ENCODE measurements at places on chromosomes 4 and X. TPM values are rescaled to one million over a fixed set of nuclear protein-coding genes. Genes with fewer than 3 reads are reported as not detected.

The FRAS1 gene
- polyA plus RNA-seq: 0.93 TPM

DNA sequence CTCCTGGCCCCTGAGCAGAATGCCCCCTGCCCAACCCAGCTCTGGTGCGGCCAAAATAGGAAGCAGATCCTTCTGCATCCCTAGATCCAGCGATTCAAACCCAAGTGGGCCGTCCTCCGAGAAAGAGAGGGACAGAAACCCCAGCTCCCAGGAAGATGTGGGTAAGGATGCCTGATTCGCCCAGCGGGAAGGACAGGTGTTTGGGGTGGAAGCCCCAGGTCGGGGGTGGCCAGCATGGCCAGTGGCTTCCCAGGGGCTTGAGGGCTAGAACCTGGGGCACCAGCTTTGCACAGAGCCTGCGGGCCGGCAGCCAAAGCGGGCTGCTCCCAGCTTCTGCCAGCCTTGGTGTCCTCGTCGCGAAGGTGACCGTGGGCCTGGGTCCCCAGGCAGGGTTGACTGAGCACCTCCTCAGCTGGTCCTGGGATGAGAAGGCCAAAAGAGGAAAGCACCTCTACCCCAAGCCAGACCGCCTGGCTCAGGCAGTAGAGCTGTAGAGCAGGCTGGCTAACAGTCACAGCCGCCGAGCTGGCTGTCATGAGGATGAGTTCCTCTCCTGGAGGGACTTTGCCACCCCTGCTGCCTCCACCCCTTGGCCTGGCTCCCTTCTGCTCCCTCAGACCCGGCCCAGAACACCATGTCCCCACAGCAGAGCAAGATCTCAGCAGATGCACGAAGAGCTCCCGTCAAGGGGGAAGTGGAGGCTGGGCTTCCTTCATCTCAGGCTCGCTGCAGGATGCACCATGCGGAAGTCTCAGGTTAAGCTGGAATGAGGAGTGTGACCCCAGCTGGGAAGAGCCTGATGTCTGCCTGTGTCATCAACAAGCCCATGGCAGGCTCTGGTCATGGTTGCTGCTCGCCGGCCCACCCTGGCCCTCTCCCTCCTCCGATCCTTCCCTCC is 59.9 kb downstream of the CPZ start:
- DNase-seq: no peak
- H3K4me1 ChIP-seq: no peaks in the 10 kb centered on the region
- H3K36me3 ChIP-seq: no peaks in the 10 kb centered on the region
- no peaks in the 10 kb centered on the region for H3K27me3 ChIP-seq
- no peak overlapping the region for H3K4me3 ChIP-seq
- no peak overlapping the region for H3K27ac ChIP-seq

GRCh38 chr4:2324891-2325290 is 63.0 kb upstream of the MXD4 start:
- H3K27ac ChIP-seq: no peak overlapping the region
- DNase-seq: no peak
- H3K36me3 ChIP-seq: no peaks in the 10 kb centered on the region

The WDR17 gene
- 0.29 TPM for polyA plus RNA-seq

GRCh38 chr4:80711956-80712355 is 318.6 kb upstream of the BMP3 start:
- no peak overlapping the region for H3K4me3 ChIP-seq
- H3K36me3 ChIP-seq: no peaks in the 10 kb centered on the region
- no peak overlapping the region for H3K27ac ChIP-seq
- no peak for DNase-seq

The GNRHR gene
- not detected for polyA plus RNA-seq

The GASK1B gene
- 24.1 TPM for polyA plus RNA-seq

DNA sequence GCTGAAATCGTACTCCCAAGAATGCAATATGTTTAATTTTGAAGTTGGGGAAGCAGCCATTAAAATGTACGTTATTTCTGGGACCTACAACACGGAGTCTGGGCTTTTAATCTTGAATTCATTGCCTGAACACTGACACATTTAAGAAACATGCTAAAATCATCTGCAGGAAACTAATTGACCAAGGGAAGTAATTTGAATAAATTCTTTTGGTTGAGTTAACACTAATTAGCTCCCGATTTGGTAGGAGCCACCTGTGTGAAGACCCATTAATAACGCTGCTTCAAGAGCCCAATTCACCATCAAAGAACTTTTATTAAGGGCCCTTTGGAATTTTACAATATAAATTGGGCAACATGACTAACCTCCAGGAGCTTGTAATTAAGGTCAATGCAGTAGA is 309.2 kb downstream of the RAB28 start:
- H3K36me3 ChIP-seq: no peaks in the 10 kb centered on the region
- no peaks in the 10 kb centered on the region for H3K4me1 ChIP-seq
- H3K4me3 ChIP-seq: no peak overlapping the region
- no peaks in the 10 kb centered on the region for H3K27me3 ChIP-seq
- H3K27ac ChIP-seq: no peak overlapping the region

The NKX6-1 gene
- not detected for polyA plus RNA-seq

The KIT gene
- polyA plus RNA-seq: 0.07 TPM

GRCh38 chrX:148542481-148543255 is 42.3 kb downstream of the AFF2 start:
- H3K36me3 ChIP-seq: no peaks in the 10 kb centered on the region
- no peak overlapping the region for H3K27ac ChIP-seq
- no peaks in the 10 kb centered on the region for H3K27me3 ChIP-seq
- no peaks in the 10 kb centered on the region for H3K4me1 ChIP-seq

GRCh38 chr4:151473521-151474097 is 64.6 kb downstream of the FHIP1A start:
- DNase-seq: no peak
- H3K4me1 ChIP-seq: no peaks in the 10 kb centered on the region
- H3K36me3 ChIP-seq: no peaks in the 10 kb centered on the region
- no peak overlapping the region for H3K4me3 ChIP-seq
- no peaks in the 10 kb centered on the region for H3K27me3 ChIP-seq
- H3K27ac ChIP-seq: no peak overlapping the region

The VEGFC gene
- polyA plus RNA-seq: 8.5 TPM

GRCh38 chrX:14801136-14801535 is 71.7 kb downstream of the FANCB start:
- H3K27me3 ChIP-seq: no peaks in the 10 kb centered on the region

GRCh38 chr4:76087007-76087769 is 12.7 kb downstream of the ART3 start:
- no peak overlapping the region for H3K4me3 ChIP-seq
- H3K27ac ChIP-seq: peak overlapping the region; percentile 25
- no peaks in the 10 kb centered on the region for H3K36me3 ChIP-seq

GRCh38 chr4:7156761-7157488 is 35.4 kb upstream of the SORCS2 start:
- H3K36me3 ChIP-seq: no peaks in the 10 kb centered on the region
- DNase-seq: peak; percentile 49
- H3K27me3 ChIP-seq: no peaks in the 10 kb centered on the region

GRCh38 chrX:51825436-51825835 is 68.0 kb upstream of the MAGED1 start:
- no peak overlapping the region for H3K27ac ChIP-seq
- H3K4me3 ChIP-seq: no peak overlapping the region
- no peak for DNase-seq

GRCh38 chr4:41822325-41822724 is 73.8 kb upstream of the PHOX2B start:
- no peak for DNase-seq
- H3K4me3 ChIP-seq: no peak overlapping the region
- H3K27ac ChIP-seq: no peak overlapping the region
- no peaks in the 10 kb centered on the region for H3K4me1 ChIP-seq
- H3K27me3 ChIP-seq: peaks cover 16% of the 10 kb centered on the region
- H3K36me3 ChIP-seq: no peaks in the 10 kb centered on the region

- no peak for DNase-seq
- no peaks in the 10 kb centered on the region for H3K4me1 ChIP-seq
- peak overlapping the region; percentile 12 for H3K27ac ChIP-seq
- H3K4me3 ChIP-seq: no peak overlapping the region
Measured at GRCh38 chr4:142155347-142155746, 519.0 kb downstream of the IL15 start.

- no peak overlapping the region for H3K27ac ChIP-seq
- no peaks in the 10 kb centered on the region for H3K36me3 ChIP-seq
- no peak overlapping the region for H3K4me3 ChIP-seq
- H3K27me3 ChIP-seq: no peaks in the 10 kb centered on the region
- no peak for DNase-seq
Measured at GRCh38 chr4:141330616-141331015, 109.9 kb downstream of the ZNF330 start.
